ENCODE measurements at places on chromosomes 1 and 21.

GRCh38 chr1:82139751-82140468 is 339.2 kb downstream of the ADGRL2 start:
- DNase-seq: no peak

- no peak for DNase-seq
Observed at GRCh38 chr1:195754874-195755273, 853.4 kb downstream of the KCNT2 start.

- DNase-seq: no peak
Observed at GRCh38 chr1:21911205-21912001, 25.7 kb downstream of the HSPG2 start.

GRCh38 chr1:18927654-18928272 is 25.4 kb upstream of the ALDH4A1 start:
- DNase-seq: no peak

GRCh38 chr1:39500862-39501389 is 9.5 kb downstream of the BMP8A start:
- no peak for DNase-seq

DNA sequence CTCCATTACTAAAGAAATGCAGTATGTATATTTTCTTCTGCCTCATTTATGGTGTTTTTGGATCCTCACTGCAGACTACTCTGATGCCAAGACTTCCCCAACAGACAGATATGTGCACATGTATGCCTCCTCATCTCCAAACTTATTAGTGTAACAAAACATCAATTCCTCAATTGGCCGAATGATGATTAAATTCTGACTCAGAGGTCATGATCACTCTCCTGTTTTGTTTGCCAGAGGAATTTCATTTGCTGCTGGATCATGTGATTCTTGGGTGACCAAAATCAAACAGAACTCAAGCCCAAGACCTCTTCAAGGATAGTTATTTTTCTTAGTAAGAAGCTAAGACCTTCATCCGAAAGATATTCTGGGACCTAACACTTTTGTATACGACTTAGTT is 227.6 kb downstream of the LMO4 start:
- DNase-seq: no peak

DNA sequence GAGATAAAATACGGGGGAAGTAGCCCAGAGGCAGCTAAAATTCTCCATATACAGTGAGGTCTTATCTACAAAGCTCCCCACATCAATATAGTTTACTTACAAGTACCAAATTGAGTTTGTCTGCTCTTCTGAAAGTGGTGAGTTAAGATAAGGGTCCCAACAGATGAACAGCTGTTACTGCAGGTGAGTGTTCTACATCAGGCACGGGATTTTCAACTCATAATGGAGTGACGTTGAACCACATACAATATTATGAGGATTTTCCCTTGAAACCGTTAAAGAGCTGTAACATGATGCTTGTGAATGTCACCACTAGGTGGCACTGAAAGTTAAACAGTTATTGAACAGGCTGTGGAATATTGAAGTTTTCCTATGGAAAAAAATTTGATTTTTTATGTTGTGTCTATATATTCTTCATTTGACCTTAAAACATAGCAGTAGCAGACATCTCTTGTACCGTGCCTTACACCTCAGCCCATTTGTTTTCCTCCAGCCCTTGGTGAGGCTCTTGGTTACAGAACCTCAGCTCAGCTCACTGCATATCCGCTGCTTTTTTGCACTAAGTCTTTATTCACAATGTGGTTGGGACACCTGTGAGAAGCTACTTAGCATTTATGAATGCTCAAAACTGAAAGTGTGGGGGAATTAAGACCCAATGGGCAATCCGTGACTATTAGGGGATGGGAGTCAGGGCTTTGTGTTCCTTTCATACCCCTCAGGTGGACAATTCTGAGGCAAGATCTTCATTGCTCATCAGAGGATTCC is 23.2 kb downstream of the CD1D start:
- peak; percentile 45 for DNase-seq

GRCh38 chr1:176208034-176208433 is 948 bp upstream of the COP1 start:
- DNase-seq: no peak

DNA sequence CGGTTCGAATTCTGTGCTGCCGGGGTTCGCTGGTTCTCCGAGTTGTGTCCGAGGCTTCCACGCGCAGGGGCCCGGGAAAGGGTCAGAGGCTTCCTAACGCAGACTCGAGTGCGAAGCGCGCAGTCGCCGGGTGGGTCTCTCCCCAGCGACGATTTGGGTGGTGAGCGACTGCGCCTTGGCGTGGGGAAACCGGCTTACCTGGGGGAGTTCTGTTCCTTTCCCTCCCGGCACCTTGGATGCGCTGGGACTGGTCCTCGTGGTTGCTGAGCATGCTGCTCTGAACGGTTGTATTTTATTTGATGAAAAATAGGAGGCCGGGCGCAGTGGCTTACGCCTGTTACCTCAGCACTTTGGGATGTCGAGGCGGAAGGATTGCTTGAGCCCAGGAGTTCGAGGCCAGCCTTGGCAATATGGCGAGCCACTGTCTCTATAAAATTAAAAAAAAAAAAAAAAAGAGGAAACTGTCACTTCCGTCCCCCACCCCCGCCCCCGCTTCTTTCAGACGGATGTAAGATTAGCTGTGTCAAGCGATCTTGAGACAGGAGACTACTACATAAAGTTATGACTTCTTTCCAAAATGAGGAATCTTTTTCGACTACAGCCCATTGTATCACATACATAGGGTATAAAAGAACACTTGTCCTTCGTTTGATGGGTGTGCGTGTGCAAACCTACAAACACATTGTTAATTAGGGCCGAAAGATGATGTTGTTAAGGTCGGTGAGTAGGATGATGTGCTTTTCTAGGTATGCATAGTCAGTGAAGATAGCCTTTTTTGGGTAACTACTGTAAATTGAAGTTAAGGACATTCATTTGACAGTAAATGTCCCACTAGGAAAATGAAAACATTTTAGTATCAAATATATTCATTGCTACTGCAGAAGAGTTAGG is at the start of gene CCDC18:
Gene CCDC18, plus strand, starts transcription at position 2 of the 891 bp plus-strand sequence. CDS start 2,638 bp downstream, outside the sequence.
- no peak for DNase-seq
